ENCODE measurements at places on chromosomes 6 and 20.

GRCh38 chr6:93684339-93684738, 265.0 kb upstream of the EPHA7 start:
- no peak for DNase-seq

DNA sequence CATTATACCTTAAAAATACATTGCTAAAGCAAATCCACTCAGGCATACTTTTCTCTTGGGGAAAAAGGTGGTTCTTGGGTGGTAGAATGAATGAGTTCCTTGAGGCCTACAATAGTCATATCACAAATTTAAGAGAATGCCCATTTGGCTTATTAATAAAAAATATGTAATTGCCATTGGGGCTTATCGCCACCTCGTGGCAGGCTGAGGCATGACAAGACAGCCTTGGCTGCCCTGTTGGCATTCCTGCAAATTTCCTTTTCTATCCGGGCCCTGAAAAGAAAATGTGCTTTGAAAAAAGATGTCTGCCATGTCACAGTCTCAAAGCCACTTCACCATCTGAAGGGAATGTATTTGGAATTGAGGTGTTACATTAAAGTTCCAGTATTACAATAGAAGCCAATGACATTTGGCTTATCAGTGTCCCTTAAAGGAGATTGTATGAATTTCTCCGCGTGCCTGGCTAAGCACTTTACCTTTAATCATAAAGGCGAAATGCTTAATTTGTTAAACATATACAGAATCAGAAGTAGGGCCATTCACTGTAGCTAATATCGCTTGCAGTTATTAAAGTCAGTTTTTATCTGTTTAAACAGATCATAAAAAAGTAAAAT, 188.3 kb upstream of the ZFP64 start:
- DNase-seq = peak; percentile 38

DNA sequence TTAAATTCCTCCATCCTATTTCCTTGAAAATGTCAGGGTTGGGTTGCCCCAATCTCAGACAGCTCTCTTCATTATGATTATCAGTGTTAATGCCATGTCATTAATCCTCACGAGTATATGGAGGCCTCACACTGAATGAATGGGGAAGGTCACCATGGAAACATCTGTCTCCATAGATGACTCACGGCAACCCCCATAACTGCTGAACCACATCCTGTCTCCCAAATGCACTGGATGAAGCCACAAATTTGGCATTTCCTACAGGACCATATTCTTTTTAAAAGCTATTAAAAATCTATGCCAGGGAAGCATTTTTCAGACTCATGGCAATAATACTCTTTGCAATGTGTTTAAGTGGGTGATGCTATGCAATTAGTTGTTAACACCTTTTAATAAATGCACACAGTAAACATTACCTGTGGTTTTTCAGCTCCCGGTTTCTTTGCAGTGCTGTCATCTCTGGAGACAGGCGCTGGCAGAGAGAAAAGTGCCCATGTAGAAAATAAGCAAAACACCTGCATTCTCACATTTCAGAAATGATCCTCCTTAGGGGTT, 80.1 kb upstream of the PTPRK start:
- peak; percentile 98 for DNase-seq

DNA sequence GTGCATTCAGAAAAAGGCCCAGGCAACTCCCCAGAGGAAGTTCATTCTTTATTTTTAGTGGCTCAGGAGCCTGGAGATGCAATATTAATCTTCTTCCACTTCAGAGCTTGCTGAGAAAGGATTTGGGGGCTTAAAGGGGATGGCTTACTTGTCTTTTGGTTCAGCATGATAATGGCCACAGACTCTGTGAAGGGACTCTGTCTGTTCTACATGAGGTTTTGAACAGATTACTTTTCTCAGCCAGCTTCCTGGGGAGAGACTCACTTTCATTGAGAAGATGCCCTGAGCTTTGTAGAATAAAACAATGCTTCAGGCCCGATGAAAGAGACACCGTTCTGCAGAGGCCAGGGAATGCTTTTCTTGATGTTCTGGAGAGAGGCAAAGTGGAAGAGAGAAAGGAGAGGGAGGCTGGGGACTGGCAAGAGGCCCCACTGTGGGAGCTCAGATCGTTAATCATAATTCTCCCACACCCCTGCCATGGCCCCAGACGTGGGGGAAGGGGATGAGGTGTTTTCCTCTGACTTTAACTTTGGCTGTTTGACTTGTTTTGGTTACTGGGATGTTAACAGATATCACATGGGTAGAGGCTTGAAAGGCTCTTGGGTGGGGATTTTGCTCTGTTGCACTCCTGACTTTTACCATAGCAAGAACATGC, 19.1 kb downstream of the SCP2D1 start:
- no peak for DNase-seq

DNA sequence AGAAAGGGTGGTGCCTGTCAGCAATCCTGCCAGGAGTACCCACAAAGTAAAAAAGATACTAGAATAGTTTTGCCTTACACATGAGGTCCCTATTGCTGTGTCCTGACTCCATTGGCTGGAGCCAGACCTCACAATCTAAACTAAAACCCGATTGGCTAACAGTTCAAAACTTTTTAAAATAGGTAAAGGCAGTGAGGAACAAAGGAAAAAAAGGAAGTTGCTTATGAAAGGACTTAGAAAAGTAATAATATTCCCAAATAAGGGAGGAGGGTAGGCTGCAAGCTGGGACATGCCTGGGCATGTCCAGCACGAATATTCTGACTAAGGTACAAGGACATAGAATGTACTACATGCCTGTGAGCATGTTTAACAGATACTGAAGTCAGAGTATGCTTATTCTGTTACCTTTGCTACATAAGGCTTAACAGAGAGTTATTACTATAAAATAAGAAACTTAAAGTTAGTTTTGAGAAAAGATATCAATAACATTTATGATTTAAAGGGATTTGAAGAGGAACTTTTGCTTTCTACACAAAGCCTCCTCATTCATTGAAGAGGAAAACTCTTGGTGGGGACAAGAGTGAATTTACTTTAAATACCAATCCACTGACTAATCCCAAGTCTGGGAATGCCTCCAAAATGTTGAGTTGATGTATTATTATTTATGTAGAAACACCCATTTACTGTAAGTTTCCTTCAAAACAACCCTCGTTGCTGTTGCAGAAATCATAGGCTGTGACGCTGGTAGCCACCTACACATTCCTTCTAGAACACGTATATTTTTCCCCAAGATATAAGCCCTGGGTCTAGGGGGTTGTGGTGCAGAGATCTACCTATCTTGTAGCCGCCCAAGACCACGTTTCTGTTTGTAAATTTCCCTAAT, 8.2 kb upstream of the MTHFD1L start:
- DNase-seq = peak; percentile 99

DNA sequence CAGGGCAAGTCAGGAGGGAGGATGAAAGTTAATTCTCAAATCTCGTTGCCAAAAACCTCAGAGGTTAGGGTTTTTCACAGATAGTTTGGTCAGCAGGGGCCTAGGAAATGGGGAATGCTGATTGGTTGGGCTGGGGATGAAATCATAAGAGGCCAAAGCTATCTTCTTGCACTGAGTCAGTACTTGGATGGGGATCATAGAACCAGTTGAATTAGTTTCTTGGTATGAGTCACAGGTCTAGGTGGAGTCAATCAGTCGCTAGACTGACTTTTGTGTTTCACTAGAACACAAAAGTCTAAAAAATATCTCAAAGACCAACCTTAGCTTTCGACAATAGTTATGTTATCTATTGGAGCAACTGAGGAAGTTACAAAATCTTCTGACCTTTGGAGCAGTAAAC, 368.5 kb downstream of the TBC1D32 start:
- no peak for DNase-seq

- no peak for DNase-seq
These were observed 76.5 kb upstream of the TSHZ2 start for GRCh38 chr20:52895701-52896100.

DNA sequence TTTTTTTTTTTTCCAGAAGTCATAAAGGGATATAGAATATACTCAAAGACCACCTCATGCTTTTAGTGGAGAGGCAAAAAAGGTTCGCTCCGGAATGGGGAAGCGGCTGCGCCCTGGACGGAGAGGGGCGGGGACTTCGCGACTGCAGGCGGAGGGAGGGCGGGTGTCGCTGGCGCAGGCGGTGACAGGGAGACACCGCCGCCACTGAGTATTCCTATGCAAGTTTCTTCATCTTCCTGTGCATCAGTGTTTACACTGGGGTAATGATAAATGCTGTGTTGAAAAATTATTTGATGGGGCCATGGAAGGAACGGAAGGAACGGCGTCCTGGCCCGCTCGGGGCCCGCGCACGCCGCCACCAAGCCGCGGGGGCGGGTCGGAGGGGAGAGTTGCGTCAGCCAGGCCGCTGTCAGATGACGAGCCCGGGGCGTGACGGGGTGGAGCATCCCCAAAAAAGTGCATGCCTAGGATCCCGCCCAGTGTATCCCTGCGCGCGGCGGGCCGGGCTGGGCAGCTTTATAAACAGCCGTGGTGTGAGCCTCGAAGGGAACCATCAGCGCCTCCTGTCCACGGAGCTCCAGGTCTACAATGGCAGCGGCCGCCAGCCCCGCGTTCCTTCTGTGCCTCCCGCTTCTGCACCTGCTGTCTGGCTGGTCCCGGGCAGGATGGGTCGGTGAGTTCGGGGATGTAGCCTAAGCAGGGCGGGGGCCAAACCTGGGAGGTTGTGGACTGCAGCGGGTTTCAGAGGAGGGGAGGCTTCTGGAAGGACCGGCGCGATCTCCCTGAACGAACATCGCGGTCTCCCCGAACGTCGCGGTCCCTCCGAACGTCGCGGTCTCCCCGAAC, at the start of gene ULBP1:
Gene ULBP1, plus strand, starts transcription at position 482 of the 846 bp plus-strand sequence. Its CDS starts 107 bp downstream, at position 589.
- peak; percentile 96 for DNase-seq

DNA sequence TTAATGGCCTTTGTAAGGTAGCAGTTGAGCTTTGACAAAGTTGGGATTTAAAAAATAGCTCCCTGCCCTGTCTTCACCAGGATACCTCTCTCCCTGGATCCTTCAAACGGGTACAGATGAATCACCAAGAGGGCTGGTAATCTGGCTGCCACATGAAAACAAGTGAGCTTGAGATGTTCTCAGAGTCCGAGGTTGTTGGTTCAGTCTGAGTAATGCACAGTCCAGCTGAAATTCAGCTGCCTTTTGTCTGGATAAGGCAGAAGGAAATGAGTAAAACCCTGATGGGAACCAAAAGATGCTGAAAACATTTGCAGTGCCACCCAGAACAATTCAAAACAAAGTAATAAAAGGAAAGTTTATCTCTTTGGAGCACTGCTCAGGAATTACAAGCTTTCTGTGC, 86.8 kb downstream of the GJA1 start:
- DNase-seq = peak; percentile 89

DNA sequence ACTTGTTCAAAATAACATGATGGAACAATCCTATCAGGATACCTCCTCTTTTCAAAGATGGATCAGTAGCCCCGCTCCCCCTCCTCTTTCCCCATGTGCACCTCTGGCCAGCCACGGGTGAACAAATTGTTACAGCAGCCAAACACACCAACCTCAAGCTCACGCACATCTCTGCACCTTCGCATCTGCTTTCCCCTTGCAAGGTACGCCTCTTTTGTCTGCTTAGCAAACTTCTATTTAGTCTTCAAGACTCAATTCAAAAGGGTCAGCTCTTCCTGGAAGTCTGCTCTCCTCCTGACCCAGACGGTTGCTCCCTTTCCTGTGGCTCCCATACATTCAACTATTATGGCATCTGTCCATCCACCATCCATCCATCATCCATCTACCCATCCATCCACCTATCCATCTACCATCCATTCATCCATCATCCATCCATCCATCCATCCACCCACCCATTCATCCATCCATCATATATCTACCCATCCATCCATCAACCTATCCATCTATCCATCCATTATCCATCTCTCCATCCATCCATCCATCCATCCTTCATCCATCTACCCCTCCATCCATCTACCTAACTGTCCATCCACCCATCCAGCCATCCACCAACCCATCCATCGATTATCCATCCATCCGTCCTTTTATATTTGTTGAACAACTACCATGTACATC, 36.3 kb upstream of the CDH22 start:
- DNase-seq = no peak

GRCh38 chr6:164845773-164846172, 463.6 kb downstream of the C6orf118 start:
- no peak for DNase-seq

DNA sequence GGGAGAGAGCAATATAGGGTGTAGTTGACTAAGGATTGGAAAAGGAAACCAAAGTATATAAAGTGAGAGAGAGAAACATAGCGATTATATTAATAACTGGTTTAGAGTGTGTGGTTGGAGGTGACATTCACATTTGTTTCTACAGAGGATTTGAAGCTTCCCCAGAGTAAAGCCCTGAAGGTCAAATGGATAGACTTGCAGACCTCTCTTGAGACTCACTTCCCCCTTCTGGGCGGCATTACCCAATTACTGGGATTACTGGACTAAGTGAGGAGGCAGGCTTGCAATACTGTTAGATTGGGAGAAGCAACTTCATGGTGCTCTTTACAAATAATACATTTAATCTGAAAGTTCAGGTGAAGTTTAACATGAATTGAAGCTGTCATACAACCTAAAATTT, 10.7 kb downstream of the FIG4 start:
- DNase-seq = no peak

DNA sequence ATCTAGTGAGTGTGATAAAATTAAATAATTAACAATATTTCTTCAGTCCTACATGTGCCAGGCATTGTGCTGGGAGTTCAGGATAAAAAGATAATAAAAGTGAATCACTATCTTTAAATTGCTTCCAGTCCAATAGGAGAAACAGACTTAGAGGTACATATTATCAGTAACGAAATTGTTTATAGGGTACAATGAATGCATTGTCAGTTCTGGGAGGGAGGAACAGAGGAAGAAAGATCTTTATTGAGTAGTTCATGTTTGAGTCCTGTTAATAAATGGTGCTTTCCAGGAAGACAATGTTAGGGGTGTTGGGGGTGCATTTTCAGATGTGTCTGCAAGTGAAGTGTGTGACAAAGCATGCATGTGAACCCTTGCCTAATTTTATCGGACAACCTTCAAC, 183.1 kb downstream of the OGFRL1 start:
- DNase-seq = no peak

GRCh38 chr6:49052901-49053300, 410.2 kb downstream of the MMUT start:
- no peak for DNase-seq

GRCh38 chr6:69863766-69864165, 2.6 kb upstream of the COL19A1 start:
- DNase-seq = no peak

DNA sequence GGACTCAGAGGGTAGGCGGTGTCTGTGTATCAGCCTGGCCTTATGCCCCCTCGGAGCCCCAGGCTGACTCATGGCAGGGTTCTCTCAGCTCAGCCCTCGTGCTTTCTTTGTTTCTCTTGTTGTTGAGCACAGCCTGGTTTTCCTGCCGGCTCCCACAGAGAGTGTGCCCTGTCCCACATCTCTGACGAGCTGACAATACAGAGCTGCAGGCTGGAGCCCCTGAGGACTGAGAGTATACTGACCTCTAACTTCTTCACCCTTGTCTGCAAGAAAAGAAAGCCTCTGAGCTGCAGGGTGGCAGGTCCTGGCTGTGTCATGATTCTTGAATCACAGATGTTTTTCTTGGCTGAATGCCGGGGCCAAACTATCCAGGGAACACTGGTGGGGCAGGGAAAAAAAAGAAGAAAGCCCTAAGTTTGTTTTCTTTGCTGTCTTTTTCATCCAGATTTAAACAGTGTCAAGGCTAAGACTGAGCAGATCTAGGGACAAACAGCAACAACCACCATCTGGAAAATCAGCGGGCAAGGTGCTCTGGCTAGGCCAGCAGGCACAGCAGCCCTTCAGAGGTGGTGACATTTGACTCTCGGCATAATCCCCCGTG, 63.3 kb upstream of the ZNF133 start:
- peak; percentile 64 for DNase-seq

Data from fibroblast of skin of right biceps (primary cell).